ENCODE measurements at places on chromosomes 7 and 10.

DNA sequence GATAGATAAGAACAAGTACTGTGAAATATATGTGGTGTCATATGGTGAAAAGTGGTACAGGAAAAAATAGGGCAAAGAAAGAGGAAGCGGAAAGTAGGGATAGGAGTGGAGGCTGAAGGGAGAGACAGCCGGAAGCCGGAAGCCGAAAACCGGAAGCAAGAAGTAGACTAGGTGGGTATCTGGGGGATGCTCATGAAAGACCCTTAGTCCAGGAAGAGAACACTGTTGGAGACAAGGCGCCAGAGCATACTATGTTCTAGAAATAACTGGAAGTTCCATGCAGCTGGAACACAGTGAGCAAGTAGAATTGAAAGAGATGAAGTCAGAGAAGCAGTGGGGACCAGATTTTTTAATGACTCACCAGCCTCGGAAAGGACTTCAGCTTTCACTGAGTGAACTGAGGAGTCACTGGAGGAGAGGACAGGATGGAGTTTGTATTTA, 22.5 kb downstream of the ST8SIA6 start:
- DNase-seq, result no peak

DNA sequence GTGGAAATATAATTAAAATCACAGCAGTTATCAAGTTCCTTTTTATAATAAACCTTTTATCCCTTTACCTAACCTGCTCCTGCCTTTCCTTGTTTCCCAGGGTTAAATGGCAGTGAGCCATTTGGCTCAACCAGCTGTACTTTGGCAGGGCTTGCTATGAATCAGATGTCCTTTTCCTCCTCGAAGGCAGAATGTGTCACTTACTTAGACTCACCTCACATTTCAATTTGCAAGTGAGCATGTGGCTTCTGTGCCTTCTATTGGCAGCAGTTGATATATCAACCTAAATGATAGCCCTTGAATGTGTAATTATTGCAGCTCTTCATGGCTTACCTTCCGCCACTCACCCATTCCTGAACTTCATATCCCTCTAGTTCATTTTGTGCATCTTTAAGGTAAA, 301.7 kb downstream of the CSTF2T start:
- DNase-seq, result peak; percentile 46

GRCh38 chr7:151388007-151388297, 21.9 kb downstream of the WDR86 start:
- no peak for DNase-seq

- DNase-seq, result no peak
Observed at GRCh38 chr7:158541346-158542010, 46.1 kb downstream of the PTPRN2 start.

DNA sequence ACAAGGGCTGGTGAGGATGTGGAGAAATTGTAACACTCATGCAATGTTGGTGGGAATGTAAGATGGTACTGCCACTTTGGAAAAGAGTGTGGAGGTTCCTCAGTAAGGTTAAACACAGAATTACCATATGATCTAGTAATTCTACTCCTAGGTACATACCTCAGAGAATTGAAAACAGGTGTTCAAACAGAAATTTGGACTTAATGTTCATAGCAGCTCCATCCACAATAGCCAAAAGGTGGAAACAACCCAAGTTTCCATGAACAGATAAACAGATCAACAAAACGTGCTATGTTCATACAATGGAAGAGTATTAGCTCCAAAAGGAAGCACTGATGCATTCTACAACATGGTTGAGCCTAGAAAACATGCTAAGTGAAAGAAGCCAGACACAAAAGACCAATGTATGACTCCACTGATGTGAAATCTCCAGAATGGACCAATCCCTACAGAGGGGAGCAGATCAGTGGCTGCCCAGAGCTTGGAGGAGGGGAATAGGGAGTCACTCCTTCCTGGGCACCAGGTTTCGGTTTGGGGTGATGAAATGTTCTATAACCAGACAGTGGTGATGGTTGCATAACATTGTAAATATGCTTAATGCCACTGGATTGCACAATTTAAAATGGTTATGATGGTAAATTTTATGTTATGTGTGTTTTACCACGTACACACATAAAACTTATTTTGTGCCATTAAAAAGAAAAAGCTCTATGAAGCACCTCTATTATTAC, 5.7 kb upstream of the WDR86 start:
- DNase-seq, result no peak

- DNase-seq, result no peak
Observed at GRCh38 chr10:4931587-4931986, 31.6 kb upstream of the AKR1C1 start.

GRCh38 chr10:103929381-103929921, 11.5 kb upstream of the STN1 start:
- no peak for DNase-seq

DNA sequence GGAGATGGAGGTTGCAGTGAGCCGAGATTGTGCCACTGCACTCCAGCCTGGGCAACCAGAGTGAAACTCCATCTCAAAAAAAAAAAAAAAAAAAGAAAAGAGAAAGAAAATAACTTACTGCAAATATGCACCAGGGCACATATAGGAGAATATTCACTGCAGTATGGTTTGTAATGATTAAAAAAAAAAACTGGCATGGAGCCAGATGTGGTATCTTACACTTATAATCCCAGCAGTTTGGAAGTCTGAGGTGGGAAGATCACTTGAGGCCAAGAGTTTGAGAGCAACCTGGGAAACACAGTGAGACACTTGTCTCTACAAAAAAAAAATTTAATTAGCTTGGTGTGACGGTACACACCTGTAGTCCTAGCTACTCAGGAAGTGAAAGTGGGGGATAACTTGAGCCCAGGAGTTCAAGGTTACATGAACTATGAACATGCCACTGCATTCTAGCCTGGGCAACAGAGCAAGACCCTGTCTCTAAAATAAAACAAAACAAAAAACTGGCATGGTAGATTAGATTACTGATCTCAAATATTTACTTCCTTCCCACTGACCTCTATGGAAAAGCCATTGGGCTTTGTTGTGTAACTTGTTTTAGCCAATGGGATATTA, 85.6 kb downstream of the MICU1 start:
- no peak for DNase-seq

GRCh38 chr10:113713640-113713982, 33.9 kb downstream of the CASP7 start:
- DNase-seq, result no peak

DNA sequence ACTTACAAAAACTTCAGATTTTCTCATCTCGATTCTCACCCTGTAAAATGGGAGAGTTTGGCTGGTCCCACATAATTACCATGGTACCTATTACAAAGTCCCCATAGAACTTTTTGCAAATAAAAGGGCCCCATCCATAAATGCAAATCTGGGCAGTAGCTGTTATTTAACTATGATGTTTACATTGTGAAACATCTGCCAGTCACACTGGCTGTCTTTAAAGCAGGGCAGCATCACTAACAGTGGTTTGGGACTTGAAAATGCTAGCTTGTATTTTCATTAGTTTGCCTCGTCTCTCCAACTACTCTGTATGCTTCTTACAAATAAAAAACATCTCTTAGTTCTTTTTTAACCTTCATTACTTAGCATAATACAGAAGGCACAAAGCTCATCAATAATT, 240.7 kb downstream of the FZD1 start:
- DNase-seq, result no peak

DNA sequence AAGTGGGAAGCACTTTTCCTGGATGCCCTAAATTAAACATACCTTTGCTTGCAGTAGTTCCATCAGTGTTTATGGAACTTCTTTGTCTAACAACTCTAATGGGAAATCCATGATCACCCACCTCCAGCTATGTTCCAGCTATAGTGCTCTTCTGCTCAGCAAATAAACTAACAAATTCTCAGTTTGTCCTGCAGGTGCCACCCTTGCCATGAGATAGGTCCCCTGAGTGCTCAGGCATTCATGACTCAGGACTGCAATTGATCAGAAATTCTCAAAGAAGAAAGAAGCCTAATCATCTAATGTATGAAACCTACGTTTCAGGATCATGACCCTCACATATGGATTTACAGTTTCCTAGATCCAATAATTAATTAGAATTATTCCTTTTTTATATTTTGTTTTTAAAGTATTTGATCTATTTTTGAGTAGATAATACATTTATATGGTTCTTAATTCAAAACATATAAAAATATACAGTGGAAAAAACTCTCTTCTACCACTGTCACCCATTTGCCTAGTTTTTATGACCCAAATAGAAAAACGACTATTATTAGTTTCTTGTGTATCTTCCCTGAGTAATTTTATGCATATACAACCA, 48.7 kb upstream of the DYNC1I1 start:
- DNase-seq, result peak; percentile 4

DNA sequence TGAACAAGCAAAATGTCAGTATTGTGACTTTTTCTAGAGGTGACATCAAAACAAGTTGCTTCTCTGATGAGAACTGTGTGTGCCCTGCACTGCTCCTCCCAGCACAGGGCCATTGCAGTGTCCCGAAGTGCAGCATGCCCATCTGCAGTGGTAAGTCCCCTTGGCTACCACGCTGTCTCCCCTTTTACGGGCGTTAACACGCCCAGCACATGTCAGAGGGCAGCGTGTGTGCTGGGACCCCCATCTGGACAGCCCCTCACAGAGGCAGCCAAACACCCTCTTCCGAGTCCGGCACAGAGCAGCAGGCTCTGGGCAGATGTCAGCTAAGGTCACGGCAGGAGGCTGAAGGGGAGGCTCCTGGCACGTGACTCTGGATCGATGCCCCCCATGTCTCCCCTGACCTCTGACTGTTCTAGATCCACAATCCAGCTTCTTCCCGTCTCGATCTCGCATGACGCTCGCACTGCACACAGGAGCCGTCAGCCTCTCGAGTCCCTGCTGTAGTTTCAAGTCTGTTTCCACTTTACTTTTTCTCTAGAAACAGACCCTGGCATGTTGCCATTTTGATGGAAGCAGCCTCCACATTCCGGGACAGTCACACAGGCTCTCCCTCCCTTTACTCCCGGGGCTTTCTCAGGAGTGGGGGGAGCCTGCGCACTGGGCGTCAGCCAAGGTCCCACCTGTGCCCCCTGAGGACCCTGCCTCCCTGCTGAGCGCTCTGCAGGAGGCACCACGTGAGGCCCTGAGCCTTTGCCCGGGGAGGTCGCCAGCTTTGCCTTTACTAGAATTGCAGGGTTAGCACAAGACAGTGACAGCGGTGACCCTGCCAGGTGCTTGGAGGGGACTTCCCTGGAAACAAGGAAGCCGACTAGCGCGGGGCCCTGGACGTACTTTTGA, 133.8 kb downstream of the TCERG1L start:
- DNase-seq, result no peak

DNA sequence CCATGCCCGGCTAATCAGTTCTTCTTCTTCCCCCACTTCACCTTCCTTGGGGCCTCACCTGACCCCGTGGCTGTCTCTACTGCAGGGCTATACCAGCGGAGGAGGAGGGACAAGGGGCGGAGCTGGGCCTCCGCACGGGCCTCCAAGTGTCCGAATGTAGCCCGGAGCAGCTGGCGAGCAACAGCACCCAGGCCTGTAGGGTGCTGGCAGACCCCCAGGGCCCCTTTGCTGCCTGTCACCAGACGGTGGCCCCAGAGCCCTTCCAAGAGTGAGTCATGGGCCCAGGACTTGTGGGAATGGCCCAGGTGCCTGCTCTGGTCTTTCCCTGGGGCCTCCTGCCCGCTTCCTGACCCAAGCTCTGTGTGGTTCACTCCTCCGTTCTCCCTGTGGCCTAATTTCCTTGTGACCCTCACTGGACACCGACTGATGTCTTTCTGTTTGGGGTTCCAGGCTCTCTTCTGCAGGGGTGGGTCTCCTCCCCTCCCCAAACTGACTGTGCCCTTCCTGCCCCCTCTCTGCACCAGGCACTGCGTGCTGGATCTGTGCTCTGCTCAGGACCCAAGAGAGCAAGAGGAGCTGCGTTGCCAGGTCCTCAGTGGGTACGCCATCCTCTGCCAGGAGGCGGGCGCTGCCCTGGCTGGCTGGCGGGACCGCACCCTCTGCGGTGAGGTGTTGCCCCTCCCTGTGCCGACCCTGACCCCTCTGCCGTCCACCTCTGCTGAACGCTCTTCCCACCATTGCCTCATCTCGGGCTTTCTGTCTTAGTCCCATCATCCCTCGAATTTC, 35.2 kb downstream of the EPHB4 start:
- DNase-seq, result no peak

GRCh38 chr7:99499371-99499720, 735 bp downstream of the ZNF394 start:
- no peak for DNase-seq

- DNase-seq, result no peak
Observed at GRCh38 chr10:77252380-77253146, 385.0 kb downstream of the KCNMA1 start.

DNA sequence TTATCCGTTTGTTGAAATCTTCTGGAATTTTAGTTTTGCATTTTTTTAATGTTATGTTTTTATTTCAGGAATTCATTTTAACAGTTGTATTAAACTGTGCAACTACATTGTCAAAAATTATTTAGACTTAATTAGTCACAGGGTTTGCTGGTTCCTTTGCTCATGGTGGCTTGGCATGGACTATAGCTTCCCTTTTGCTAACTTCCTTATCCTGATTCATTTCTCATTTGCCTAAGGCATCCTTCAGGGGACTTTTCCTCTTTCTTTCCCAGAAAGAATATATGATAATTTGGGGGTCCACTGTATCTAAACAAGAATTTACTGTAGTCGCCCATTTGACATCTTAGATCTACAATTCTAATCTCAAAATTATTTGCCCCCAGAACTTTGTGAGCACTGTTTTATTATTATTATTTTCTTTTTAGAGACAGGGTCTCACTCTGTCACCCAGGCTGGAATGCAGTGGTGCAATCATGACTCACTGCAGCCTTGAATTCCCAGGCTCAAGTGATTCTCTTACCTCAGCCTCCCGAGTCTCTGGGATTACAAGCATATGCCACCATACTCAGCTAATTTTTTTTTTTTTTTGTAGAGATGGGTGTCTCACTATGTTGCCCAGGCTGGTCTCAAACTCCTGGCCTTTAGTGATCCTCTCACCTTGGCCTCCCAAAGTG, 13.9 kb downstream of the FIGNL1 start:
- DNase-seq, result peak; percentile 21

- DNase-seq, result no peak
Observed at GRCh38 chr7:119197877-119198527, 973.5 kb downstream of the ANKRD7 start.

- no peak for DNase-seq
Observed at GRCh38 chr10:74491014-74491413, 335.4 kb upstream of the KAT6B start.

GRCh38 chr10:101397140-101397539, 43.2 kb downstream of the BTRC start:
- peak; percentile 19 for DNase-seq

DNA sequence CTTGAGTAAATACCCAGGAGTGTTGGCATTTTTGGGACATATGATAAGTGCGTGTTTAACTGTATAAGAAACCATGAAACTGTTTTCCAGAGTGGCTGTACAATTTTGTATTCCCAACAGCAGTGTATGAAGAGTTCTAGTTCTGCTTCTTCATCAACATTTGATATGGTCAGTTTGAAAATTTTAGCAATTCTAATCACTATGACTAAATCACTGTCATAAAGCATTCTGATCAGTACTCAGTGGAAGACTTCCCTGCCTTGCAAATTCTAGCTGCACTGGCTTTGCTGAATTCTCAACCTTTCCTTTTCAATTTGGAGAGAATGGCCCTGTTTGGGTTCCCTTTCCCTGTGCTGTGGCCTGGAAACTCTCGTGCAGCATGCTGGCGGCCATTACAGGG, 18.6 kb upstream of the FAM221A start:
- DNase-seq, result no peak

All from BJ (cell line).